ENCODE measurements at places on chromosomes 11 and 22.

GRCh38 chr22:32605576-32605975 is 131.0 kb downstream of the FBXO7 start:
- no peak for DNase-seq

- DNase-seq = no peak
These were observed 4.7 kb downstream of the TBC1D10C start for GRCh38 chr11:67408437-67409200.

DNA sequence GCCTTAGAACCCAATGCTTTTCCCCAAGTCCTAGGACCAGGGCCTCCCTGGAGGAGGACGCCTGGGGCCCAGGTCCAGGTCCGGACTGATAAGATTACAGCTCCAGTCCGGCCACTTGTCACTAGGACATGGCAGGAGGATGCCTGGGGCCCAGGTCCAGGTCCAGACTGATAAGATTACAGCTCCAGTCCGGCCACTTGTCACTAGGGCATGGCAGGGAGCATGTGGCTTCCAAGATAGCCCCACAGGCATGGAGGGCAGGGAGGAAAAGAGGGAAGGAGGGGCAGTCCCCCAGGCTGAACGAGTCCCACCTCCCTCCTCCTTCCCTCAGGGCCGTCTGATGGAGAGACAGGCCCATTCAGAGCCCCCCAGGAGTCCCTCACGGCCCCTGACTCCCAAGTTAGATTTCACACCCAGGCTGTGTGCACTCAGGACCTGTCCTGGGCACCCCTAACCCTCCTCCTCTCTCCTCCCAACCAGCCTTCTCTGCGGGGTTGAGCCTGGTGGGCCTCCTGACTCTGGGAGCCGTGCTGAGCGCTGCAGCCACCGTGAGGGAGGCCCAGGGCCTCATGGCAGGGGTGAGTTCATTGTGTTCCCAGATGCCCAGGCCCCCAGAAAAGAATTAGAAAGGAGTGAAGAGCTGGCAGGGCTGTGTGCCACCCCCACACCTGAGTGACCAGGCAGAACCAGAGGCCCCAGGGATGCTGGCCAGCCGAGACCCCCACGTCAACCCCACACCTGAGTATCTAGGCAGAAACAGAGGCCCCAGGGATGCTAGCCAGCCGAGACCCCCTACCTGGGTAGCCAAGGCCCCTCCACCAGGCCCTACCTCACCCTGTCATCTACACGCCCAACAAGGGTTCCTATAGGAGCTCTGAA is 2.1 kb downstream of the TSPAN32 start:
- DNase-seq = no peak

DNA sequence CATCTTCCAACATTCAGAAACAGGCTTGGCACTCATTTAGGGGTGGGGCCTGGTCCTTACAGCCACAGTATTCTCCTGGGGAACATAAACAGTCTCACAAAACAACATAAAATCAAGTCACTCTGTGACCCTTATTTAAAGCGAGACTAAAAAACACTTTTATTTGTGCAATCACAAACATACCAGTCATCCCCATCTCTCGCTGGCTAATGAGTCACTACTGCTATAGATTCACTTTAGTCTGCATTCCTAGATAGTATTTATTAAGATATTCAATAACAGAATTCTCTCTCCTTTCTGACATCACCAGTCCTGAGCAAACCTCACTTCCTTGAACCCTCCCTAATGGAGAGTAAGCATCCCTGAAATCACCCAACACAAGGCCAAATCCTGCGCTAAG is 68.0 kb downstream of the ZBTB44 start:
- DNase-seq = no peak

- DNase-seq = no peak
These were observed 80.8 kb downstream of the SHANK2 start for GRCh38 chr11:71171576-71171975.

- no peak for DNase-seq
These were observed 122.7 kb downstream of the DBX1 start for GRCh38 chr11:20037396-20038153.

DNA sequence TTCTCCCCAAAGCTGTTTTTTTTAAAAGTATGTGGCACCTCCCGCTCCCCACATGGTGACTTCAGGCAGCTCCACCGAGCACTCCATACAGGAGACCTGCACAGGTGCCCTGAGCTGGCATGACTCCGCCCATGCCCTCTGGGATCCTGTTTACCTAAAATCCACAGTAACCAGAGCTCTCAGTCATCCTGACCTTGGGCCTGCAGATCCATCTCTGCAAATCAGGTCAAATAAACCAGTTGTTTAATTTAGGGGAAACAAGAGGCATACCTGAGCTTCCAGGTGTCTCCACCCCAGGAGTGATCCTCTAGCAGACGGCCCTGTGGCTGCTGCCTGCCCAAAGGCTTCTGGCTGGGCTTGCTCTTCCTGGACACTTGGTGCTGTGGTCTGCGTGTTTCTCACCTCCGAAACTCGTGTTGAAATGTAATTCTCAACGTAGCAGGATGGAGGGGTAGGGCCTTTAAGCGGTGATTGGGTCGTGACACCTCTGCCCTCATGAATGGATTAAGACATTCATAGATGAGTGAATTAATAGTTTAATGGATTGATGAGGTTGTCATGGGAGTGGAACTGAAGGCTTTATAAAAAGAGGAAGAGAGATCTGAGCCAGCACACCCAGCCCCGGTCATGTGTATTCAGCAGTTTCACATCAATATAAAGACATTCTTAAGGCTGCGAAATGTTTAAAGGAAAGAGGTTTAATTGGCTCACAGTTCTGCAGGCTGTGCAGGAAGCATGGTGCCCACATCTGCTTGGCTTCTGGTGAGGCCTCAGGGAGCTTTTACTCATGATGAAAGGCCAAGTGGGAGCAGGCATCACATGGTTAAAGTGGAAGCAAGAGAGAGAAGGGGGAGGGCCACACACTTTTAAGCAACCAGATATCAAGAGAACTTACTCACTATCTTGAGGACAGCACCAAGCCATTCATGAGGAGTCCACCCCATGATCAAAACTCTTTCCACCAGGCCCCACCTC is 34.1 kb downstream of the LINC01488 start:
- peak; percentile 25 for DNase-seq

DNA sequence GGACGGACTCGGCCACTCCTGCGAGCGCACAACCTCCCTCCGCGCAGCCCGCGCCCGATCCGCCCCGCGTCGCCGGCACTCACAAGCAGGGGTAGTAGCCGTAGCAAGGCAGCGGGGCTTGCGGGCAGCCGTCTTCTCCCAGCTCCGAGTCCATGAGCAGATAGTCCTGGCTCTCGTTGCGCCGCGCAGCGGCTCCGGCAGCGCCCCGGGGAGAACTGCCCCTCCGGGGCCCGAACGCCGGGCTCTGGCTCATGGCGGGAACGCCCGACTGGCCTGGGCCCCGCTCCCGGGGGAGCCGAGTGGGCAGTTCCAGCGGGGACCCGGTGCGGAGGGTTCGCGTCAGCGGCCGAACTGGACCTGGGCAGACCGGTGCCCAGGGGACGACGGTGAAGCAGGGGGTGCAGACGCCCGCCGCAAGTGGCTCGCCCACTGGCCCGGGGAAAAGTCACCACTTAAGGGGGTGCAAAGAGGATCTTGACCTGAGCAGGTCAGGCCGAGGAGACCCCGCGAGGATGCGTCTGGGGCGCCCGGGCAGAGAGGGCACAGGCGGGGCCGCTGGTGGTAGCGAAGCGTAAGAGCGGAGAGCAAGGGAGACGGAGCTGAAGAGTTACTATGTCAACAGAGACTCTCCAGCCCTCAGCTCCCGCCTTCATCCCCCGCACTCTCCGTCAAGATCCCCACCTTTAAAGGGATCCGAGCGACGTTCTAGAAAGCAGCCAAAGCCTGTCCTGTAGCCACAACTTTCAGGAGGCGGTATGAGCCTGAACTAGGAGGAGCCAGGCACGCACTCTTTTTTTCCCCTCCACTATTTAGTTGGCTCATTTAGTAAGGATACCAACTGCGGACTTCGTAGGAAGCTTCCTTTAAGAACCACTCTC is at the start of gene TRPC6:
Gene TRPC6 (minus strand): TSS at position 757 of the 878 bp plus-strand sequence. CDS start 504 bp downstream, at position 253.
- no peak for DNase-seq

DNA sequence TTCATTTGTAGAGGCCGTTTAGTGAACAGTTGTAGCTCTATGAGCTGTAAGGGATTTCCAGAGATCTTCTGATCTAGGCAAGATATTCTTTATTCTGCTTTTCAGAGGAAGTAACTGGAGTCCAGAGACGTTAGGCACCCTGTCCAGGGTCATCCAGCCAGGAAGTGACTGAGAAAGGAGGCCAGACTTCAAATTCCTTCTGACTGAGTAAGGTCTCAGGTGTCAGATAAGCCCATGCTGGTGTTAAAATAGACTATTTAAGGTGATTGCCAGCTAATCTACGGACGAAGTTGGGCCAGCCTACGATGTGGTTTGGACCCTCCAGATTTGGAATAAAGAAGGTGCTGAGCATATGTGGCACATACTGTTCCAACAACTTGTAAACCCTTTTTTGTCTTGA is 54.6 kb downstream of the GRIK4 start:
- DNase-seq = no peak

GRCh38 chr11:94790661-94791180 is 22.6 kb downstream of the AMOTL1 start:
- DNase-seq = no peak

GRCh38 chr11:60498853-60499252 is 6.3 kb downstream of the MS4A12 start:
- DNase-seq = peak; percentile 73

DNA sequence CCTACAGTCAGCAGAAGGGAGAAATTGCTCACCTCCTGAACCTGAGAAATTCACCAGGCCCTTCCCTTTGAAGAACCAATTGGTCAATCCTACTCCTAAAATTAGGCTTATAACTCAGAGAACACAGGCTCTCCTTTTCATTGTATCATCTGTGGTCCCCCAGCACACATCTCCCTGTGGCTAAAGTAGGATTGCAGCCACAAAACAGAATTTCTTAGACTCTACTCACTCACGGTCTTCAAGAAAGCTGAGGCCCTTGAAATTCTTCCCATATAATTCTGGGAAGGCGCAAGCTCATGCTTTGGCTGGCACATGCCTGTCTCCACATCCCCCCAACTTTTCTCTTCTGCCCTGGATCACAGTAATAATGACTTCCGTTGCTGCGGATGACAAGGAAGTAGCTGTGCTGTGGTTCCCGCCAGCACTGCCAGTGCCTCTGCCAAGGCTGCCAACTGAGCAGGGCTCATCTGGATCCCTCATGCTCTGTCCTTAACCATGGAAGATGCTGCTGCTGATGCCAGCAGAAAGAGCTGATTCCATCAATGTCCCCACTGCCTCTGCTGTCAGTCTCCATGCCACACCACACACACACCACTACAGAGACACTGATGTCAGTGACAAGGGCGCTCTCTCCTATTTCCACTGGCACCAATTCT is 200.6 kb upstream of the POU2AF2 start:
- DNase-seq = no peak

- no peak for DNase-seq
These were observed at the start of gene TRIM49D1 for GRCh38 chr11:89922195-89922660. TRIM49D1 (minus strand) TSS chr11:89922245; CDS start chr11:89917710, 4,535 bp downstream.

Measured in naive B cell (primary cell).